ENCODE measurements at places on chromosomes 3 and 15.

DNA sequence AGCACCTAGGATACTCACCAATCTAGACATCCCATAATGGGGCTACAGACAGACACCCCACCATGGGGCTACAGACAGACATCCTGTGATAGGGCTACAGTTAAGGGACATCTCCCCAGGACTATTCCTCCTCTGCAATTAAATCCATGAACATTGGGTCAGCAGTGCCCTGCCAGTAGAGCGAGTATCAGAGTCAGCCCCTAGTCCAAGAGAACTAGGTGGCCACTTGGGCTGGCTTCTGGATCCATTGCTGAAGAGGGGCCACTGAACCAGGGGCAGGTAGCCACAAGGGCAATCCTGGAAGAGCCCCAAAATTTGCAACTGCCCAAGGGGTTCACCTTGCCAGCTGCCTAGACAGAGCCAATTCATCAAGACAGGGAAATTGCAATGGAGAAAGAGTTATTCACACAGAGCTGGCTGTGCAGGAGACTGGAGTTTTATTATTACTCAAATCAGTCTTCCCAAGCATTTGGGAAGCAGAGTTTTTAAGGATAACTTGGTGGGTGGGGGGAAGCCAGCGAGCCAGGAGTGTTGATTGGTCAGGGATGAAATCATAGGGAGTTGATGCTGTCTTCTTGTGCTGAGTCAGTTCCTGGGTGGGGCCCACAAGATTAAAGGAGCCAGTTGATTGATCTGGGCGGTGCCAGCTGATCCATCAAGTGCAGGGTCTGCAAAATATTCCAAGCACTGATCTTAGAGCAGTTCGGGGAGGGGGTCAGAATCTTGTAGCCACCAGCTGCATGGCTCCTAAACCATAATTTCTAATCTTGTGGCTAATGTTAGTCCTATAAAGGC is 170.2 kb upstream of the SMAD3 start:
- DNase-seq: no peak

- DNase-seq: no peak
Observed at GRCh38 chr3:192577271-192577670, 150.1 kb downstream of the FGF12 start.

GRCh38 chr3:46019707-46020106 is 7.6 kb downstream of the XCR1 start:
- DNase-seq: no peak

- DNase-seq: no peak
Observed at GRCh38 chr15:85109333-85109732, 127.7 kb downstream of the PDE8A start.

DNA sequence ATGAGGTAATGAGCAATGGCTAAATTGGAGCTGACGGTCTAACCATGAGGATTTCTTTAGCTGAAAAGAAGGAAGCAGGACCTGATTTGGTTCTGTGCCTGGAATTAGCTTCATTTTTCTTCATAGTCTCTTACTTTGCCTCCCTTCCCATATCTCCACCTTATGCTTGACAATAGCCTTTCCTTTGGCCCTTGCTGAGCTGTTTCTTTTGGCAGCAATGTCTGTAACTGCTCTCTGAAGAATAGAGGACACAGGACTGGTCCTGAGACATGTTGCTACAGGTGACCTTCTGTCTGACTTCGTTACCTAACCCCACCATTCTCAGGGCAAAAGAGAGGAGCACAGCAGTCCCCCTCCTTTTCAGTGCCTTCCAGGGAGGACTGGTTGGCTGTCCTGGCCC is 122.4 kb downstream of the SSR3 start:
- no peak for DNase-seq

- DNase-seq: no peak
Observed at GRCh38 chr3:179398574-179399231, 51.2 kb downstream of the MFN1 start.

- DNase-seq: no peak
Observed at GRCh38 chr15:90873998-90874605, 5.7 kb downstream of the FURIN start.

DNA sequence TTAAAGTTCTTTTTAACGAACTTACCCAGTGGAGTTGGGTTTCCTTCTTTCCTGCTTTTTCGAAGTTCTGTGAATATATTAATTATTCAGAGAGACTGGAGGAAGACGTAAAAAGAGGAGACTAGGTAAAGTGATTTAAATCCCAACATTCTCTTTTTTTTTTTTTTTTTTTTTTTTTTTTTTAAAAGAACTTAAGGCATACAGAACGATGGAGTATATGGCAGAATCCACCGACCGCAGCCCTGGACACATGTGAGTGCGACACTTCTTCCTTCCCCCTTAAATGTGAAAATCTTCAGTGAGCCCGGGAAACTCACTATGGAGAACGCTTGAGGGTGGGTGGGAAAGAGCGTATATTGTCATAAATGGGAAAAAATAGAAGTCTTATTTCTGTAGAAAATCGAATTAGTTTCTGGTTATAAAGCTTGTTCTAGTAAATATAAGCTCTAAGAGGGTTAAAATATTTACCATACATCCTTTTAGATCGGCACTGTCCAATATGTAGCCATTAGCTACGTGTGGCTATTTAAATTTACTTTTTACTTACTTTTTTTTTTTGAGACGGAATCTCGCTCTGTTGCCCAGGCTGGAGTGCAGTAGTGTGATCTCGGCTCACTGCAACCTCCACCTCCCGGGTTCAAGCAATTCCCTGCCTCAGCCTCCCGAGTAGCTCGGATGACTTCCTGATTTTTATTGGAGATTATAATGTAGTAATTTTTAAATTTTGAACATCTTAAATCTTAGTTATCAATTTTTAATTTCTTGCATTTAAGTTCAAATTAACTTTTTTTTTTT is 892 bp downstream of the NMD3 start:
- no peak for DNase-seq

DNA sequence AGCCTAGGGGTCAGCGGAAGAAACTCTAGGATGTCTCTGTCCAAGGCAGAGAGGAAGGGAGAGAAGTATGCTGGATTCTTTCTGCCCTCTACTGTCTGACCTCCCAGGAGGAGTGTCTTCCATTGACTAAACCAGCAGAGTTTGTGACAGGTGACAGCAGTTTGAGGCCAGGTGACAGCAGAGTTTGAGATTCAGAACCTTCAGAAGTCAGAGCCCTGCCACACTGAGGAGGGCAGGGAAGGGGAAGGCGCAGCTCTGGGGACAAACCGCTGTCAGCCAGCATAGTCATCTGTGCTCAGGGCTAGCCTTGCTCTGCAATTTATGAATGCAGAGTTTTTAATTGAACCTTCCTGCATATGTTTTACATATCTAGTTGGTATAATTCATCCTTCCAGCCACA is 12.3 kb downstream of the NRROS start:
- no peak for DNase-seq

- DNase-seq: no peak
Observed at GRCh38 chr3:43178891-43179366, 73.0 kb upstream of the POMGNT2 start.

DNA sequence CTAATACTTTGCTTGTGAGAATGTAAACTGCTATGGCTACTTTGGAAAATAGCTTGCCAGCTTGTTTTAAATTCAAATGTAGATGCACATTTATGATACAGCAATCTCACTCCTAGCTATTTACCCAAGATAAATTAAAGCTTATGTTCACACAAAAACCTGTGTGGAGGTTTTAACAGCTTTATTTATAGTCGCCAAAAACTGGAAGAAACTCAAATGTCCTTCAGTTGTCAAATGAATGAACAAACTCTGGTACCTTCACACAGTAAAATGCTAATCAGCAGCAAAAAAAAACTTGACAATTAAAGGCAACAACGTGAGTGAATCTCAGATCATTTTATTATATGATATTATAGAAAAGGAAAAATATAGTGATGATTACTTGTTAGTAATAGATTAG is 248.6 kb upstream of the NECTIN3 start:
- DNase-seq: no peak

- DNase-seq: no peak
Observed at GRCh38 chr3:115227461-115227860, 80.4 kb upstream of the ZBTB20 start.

GRCh38 chr3:143236226-143236964 is 116.8 kb downstream of the CHST2 start:
- no peak for DNase-seq

DNA sequence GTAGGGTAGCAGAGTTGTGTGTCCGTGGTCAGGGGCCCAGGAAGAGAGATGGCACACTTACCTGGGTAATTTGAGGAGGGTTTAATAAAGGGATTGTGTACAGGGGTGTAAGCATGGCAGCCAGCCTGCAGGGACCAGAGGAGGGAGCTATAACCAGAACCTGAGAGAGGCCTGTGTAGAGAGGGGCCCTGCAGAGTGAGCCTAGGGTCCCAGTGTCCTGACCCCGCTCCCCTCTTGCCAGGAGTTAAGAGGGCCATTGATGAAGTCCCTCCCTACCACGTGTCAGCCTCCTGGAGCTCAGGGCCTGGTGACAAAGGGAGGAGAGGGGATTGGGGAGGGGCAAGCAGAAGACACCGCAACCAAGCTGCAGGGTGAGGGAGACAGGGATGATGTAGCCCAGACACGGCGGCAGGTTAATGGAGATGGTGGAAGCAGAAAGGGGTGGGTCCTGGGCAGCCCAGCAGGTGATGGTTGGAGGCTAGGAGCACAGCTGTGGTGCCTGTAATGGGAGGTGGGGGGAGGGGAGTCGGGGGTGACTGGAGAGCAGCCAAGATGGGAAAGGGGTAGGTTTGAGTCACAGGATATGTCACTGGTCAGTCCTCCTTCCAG is 165.4 kb upstream of the TOPAZ1 start:
- DNase-seq: no peak

DNA sequence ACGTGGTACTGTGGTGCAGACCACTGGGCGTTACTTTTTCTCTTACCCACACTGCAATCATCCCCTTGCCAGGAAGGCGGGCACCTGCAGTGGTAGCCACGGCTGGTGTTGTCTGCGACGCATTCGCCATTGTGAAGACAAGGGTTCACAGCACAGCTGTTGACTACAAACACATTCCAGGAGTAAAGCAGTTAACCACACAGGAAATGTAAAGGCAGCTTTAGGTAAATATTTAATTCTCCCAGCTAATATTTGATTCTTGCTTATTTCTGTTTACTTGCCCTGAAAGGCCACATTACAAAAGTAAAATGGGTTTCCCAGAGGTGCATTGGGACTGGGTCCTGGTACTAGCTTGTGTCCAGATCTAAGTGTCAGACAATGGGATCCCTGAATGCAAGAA is 45.4 kb downstream of the HEG1 start:
- DNase-seq: no peak

DNA sequence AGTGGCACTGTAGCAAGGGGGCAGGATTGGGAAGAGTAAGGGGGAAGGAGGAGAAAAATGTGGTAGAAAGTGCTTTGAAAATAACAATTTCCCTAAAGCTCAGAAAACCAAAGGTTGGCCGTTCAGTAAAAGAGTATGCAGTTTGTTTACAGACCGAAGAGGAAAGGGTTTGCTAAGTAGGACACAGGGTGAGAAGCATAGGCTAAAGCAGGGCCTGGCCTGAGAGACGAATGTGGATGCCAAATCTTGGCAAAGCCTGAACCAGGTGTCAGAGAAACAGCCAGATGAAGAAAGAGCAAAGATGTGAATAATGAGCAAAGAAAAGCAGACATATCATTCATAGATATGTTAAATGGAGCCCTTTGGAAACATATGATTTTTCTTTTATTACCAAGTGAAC is 17.1 kb downstream of the NEK10 start:
- no peak for DNase-seq

- no peak for DNase-seq
Observed at GRCh38 chr15:70628549-70628896, 134.8 kb downstream of the UACA start.

DNA sequence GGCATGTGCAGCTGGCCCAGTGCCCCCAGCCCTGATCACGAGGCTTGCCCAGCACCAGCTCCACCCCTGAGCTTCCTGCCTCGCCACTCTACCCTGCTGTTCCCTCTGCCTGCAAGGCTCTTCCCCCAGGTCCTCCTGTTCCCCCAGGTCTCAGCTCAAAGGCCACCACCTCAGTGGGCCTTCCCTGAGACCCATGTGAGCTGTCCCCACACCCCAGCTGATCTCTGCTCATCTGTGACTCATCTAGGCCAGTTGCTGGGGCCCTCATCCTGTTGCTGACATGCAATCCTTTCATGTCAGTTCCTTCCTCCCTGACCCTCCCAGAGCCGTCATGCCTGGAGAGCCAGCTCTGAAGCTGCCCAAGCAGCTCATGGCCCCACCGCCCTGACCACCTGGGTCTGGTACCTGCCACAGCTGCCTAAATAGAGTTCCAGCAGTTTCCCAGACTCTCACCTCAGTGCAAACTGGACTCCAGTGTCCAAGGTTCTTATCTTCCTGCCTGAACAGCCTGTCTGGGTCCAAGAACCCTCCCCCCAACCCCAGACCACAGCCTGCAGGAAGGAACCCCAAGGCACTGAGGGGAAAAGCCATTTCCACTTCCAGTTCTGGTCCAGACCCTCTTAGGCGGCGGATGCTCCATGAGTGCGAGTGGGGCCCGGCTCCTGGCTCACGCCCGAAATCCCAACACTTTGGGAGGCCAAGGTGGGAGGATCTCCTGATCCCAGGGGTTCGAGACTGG is 116.6 kb upstream of the IQSEC1 start:
- no peak for DNase-seq

GRCh38 chr3:143612541-143612940 is 235.7 kb downstream of the SLC9A9 start:
- no peak for DNase-seq

- DNase-seq: no peak
Observed at GRCh38 chr15:89812011-89812846, 2.4 kb downstream of the ANPEP start.

GRCh38 chr3:23395115-23395514 is 192.0 kb downstream of the UBE2E2 start:
- no peak for DNase-seq

GRCh38 chr3:37627951-37628620 is 233.6 kb upstream of the CTDSPL start:
- no peak for DNase-seq

- DNase-seq: no peak
Observed at GRCh38 chr3:126128504-126129397, 44.8 kb upstream of the SLC41A3 start.

GRCh38 chr3:41482134-41482533 is 282.8 kb downstream of the CTNNB1 start:
- DNase-seq: no peak

DNA sequence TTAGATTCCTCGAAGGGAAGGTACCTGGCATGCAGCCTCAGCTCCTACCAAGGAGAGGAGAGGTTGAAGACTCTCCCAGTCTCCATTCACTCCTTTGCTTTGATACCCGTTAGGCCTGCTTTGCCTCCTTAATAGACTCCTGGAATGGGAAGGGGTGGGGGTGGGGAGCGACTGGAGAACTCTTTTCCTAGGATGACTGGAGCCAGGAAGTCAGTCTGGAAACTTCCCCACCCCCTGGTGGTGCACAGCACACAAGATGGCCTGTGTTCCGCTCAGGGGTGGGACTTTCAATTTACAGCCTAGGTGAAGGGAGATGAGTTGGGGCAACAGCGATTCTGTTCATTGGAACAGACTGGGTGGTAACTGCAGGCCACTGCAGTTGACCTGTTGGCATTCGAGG is 21.4 kb upstream of the CELF6 start:
- no peak for DNase-seq

GRCh38 chr15:59399465-59400102 is 26.9 kb upstream of the MYO1E start:
- DNase-seq: no peak

GRCh38 chr3:19748782-19749447 is 185.1 kb downstream of the EFHB start:
- no peak for DNase-seq

- no peak for DNase-seq
Observed at GRCh38 chr15:89814112-89814742, 425 bp downstream of the ANPEP start.
